ENCODE measurements at places on chromosomes 7 and 10.

- no peak for DNase-seq
Observed at GRCh38 chr7:7581531-7582179, 15.0 kb downstream of the MIOS start.

DNA sequence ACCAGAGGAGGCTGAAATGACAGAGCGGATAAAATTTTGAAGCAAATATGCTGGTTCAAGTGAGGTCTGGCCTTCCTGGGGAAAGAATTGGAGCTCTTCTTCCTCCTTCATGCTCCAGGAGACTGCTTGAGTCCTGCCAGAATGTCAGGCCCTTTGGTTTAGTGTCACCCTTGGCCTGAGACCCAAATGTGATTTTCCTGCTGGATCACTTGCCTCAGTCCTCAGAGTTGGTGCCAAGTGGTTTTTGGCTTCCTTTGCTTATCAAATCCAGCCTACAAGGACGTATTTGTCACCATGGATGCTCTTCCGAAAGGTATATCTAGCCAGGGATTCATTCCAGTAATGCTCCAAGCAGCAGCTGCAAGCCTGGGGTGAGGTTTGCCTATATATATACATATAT, 118.4 kb downstream of the PLPP4 start:
- no peak for DNase-seq

DNA sequence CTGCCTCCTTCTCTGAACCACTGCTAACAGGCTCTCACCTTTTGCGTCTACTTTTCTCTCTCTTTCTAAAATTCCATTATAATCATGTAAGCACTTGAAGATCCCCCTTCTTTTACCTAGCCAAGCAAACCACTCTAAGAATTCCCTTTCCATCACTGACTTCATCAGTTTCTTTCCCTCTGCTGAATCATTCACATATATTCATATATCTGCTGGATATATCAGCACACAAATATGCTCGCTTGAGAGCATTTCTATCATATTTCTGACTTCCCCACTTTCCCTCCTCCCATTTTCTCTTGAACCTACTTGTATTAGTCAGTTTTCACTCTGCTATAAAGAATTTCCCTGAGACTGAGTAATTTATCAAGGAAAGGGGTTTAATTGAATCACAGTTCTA, 84.2 kb upstream of the LRRN3 start:
- DNase-seq = no peak

GRCh38 chr10:97916586-97916985, 66.9 kb downstream of the GOLGA7B start:
- DNase-seq = no peak

DNA sequence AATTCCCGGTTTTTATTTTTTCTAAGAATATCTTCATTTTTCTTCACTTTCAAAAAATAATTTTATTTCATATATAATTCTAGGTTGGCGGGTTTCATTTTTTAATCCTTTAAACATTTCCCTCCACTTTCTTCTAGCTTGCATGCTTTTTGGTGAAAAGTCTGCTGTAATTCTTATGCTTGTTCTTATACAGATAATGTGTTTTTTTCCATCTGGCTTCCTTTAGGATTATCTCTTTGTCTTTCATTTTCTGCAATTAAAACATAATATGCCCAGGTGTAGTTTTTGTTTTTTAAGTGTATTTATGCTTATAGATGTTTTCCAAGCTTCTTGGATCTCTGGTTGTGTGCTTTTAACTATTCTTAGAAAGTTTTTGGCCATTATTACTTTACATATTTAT, 341.3 kb upstream of the SEMA3C start:
- no peak for DNase-seq

DNA sequence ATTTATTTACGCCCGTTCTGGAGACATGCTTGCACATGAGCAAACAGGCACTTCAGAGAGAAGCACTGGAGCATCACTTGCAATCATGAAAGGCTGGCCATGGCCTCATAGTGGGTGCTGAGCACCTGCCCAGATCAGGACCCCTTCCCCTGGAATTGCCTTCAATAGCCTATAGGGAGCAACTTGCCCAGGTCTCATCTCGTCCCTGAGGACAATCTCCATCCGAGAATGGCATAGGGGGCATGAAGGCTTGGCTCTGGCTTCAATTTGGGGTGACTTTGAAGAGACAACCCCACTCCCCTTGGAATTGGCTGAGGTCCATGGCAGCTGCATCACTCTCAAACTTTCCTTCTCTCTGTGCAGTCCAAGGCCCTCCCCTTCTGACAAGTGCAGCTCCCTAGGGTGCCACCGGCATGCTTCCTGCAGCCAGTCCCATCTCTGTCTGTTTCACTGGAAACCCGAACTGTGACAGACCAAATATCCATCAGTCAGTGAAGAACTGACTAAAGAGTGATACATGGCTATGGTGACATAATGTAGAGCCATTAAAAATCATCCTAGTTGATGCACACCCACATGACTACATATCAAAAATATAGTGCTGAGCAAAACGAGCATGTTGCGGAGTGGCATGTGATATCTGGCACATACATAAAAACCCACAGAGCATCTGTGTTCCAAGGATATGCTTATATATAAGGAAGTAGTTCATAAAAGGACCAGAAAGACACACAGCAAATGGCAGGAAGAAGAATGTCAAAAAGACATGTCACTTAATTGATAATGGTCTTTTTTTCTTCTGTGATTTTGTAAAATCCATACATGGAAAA, 12.4 kb downstream of the GDF2 start:
- DNase-seq = no peak

DNA sequence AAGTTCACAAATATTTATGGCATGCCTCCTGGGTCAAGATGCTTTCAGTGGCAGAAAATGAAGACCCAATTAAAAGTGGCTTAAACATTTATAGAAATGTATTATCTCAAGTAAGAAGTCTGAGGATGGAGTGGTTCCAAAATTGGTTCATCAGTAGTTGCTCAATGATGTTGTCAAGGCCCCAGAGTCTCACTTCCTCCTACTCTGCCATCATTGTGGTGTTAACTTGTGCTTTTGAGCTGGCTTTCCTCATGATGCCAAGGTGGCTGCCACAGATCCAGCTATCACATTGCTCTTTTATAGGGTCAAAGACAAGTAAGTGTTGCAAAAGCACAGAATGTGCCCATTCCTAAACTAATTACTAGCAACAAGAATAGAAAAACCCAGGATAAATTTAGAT, 404.6 kb upstream of the NRP1 start:
- DNase-seq = no peak

DNA sequence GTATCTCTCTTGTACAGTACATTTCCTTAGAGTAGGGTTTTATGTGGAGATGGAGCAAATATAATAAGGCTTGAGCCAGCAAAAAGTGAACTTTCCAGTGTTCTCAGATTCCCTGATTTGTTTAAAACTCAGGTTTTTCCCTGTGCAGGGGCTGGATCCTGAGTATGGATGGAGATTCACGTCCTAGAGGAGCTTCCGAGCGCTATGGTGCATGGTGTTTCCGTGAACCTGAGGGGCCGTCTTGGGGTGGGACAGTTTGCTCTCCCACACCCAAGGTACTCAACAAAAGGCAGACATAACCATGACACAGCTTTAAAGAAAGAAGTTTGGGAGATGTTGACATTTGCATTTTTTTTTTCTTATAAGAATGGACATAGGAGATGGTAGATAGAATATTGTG, 122.5 kb downstream of the SEC23IP start:
- DNase-seq = no peak

GRCh38 chr10:11535346-11535959, 76.0 kb downstream of the USP6NL start:
- no peak for DNase-seq

GRCh38 chr7:87056346-87056745, 3.1 kb downstream of the ELAPOR2 start:
- no peak for DNase-seq

- DNase-seq = no peak
Observed at GRCh38 chr7:106731187-106731586, 70.2 kb upstream of the CCDC71L start.

- DNase-seq = no peak
Observed at GRCh38 chr10:33237736-33238624, 96.5 kb downstream of the NRP1 start.

DNA sequence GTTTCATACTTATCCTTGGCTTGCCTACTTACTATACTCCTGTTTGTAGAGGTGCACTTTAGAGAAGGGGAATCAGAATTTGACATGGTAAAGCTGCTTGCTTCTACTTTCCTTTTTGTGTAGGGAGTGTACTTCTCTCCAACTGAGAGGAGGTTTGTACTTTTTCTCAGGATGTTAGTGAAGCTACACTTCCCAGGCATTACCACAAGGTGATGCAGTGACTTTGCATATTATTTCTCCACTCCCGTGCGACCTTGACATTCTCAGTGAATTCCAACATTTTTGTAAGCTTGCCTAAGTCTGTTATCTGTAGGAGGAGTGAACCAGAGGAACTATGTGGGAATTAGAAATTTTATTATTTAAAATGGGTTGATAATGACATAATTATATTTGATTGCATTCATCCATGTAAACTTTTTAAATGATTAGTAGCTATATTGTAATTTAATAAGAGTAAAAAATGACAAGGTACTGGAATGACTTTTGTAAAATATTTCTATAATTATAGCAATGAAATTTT, 5.2 kb downstream of the TAX1BP1 start:
- DNase-seq = no peak

DNA sequence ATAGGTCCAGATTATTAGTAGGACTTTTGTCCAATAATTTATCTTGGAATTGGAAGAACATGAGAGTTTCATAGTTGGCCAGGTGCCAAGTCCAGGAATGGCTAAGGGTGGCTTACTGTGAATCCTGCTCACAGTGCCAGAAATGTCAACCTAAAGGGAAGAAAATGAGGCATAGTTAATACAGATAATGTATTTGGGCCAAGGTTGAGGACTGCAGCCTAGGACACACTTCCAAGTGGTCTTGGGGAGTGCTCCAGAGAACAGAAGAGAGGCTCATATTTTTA, 78.2 kb downstream of the MAPK8 start:
- DNase-seq = no peak

DNA sequence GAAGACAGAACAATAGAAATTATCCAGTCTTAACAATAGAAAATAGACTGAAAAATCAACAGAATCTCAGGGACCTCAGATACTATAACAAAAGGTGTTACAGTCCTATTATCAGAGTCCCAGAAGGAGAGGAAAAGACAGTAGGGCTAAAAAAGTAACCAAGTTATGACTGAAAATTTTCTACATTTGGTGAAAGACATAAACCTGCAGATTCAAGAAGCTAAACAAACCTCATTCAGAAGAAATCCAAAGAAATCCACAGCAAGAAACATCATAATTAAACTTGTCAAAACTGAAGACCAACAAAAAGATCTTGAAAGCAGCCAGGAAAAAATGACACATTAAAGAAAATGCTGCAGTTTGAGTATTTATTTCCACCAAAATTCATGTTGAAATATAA, 41.9 kb downstream of the HECTD2 start:
- no peak for DNase-seq

GRCh38 chr7:127828843-127829500, 177.0 kb downstream of the SND1 start:
- no peak for DNase-seq

DNA sequence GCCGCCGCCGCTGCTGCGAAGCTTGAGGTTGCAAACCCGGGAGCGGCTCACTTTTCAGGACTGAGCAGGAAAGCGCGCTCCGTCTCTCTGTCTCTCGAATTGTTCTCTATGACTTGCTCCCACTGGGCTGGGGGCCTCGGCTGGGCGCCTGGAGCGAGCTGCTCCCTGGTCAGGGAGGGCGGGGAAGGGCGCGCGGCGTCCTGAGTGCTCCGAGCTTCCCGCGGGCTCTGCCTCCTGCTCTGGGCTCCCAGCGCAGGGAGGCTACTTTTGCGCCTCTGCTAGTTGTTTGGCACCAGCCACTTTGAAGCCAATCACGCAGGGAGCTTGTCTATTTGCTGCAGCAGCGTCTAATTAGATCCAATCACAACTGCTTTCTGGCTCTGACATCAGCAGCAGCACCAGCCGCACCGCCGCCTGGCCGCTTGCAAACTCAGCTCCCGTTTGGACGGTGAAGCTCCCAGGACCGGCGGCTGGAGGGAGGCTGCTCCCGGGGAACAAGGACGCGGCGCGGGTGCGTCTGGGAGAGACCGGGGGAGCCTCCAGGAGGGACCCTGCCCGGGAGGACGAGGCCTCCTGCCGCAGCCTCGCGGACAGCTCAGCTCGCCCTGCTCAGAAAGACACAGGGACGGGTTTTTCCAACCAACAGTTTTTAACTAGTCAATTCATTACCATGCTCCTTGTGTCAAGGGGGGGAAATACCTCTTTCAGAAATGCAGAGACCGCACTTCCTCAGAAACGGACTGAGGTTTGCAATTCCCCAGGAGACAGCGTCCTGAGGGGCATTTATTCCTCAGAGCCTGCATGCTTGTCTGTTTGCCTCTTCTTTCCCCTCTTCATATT, at the start of gene ADARB2:
Gene ADARB2, minus strand, starts transcription at position 304 of the 840 bp plus-strand sequence.
- DNase-seq = no peak

DNA sequence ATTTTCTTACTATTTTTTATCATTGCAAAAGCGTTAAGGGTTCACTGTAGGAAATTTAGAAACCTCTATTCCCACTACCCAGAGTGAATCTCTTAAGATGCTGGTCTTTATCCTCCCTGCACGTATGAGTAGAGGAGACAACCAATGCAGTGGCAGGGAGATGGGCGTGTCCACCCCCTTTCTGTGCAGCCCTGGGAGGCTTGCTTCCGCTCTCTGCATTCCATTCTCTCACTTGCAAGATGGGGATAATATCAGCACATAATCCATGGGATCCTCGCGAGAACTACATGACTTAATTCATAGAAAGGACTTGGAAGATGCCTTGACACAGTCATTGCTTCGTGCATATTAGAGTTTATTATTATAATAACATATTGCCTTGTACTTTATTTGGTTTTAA, 196.2 kb downstream of the KLF6 start:
- DNase-seq = no peak

- no peak for DNase-seq
Observed at GRCh38 chr7:520503-521161, 986 bp upstream of the PDGFA start.

DNA sequence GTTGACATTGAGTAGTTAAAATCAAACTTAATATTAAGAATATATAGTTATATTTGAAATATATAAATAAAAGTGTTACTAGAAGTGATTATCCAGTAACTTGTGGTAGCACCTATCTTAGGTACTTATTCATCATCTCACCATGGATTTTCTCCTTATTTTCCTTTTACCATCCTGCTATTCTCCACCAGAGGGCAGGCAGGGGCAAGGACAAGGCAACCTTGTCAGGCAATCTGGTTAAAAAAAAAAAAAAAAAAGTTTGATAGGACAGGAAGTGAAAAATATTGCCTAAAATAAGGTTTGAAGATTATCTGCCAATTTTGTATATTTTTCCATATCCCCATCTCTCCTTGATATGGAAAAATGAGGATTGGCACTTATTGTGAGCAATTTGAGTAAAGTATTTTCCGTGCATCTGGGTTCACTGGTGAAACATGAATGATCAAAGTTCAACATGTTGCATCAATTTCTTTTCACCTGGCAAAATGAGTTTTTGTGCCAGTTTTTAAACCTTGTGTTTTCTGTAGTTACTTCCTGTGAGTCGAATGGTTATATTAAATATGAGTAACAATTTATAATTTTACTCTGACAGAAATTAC, 256.7 kb downstream of the AGMO start:
- DNase-seq = no peak

GRCh38 chr10:21402606-21403083, 122.8 kb downstream of the SKIDA1 start:
- DNase-seq = no peak
